ENCODE measurements at places on chromosomes 2 and 18.

GRCh38 chr18:57803103-57803969, at the start of gene ATP8B1:
Gene ATP8B1 (minus strand): TSS chr18:57803315. CDS start chr18:57731807, 71,508 bp downstream.
- DNase-seq = peak; percentile 84

DNA sequence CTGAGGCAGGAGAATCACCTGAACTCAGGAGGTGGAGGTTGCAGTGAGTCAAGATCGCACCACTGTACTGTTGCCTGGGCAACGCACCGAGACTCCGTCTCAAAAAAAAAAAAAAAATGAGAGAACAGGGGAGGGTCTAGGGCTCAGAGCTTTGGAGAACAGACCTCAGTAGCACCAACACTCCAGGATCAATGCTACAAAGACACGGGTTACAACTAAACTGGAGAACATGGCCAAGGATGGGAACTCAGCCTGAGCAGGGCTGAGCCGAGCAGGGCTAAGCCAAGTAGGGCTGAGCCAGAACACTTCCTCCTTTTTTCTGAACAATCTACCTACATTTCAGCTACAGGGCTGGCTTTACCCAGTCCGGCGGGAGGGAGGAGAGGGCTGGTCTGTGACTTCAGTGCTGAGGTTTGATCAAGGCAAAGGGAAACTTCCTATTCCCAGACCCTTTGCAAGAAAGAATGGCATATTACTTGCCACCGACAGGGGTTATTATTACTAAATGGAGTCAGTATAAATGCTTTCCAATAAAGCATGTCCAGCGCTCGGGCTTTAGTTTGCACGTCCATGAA, 2.9 kb upstream of the CASP8 start:
- DNase-seq = no peak

DNA sequence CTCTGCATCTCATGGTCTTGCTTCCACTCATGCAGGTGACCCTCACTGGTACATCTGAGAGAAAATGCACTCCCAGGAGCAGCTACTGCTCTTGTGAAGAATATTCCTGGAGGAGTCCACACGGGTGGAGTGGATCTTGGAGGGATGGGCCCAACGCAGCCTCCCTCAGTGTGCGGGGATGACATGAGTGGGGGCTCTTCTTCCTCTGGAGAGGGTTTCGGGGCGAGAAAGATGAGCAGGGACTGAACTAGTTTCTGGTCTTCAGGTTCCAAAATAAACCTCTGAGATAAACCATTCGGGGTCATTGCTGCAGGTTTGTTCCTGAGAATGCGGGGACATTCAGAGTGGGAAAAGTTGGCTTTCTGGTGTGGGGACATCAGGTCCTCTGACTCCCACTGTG, 39.1 kb downstream of the COPS8 start:
- DNase-seq = no peak

- no peak for DNase-seq
Observed at GRCh38 chr2:26933431-26934334, 36.8 kb upstream of the MAPRE3 start.

DNA sequence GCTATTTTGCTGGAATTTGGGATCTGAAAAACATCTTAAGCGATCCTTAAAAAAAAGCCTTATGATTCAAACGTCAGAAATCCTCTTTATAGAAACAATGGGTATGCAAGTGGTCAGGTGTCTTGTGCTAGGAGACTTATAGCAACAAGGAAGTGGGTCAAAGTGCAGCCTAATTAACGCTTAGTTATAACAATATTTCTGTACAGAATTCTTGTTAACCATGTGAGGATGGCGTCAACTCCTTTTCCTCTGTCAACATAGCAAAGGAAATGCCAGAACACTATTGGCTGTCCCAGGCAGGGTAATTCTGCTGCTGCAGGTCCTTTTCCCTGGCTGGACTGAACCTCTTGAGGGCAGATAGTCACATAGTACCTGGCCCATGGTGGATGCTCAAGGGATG, 189.4 kb downstream of the MSH2 start:
- no peak for DNase-seq

DNA sequence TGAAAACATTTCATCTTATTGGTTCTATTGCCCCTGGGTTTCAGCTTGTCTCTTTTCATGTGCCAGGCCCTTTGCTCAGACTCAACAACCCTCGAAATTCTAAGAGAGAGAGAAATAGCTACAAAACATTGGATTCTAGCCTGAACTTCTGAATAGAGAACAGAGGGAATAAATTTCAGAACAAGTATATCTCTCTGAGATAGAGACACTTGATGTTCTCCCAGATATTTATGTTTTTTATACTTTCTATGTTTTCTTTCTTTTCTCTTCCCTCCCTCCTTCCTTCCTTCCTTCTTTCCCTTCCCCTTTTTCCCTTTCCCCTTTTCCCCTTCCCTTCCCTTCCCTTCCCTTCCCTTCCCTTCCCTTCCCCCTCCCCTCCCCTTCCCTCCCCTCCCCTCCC, 279.5 kb upstream of the SPRED2 start:
- no peak for DNase-seq

GRCh38 chr2:231391981-231392380, 3.5 kb upstream of the B3GNT7 start:
- DNase-seq = no peak

GRCh38 chr2:9800639-9800974, 42.7 kb upstream of the TAF1B start:
- no peak for DNase-seq

Measured in NCI-H1417 treated with DMSO at 0.1 percent for 48 hours (cell line).